Activated T-cell treated with anti-CD3 and anti-CD28 coated beads, Interleukin-2, amount 50 U/mL, for 72 hours (primary cell): ENCODE measurements at places on chromosomes 13 and 19. TPM values are rescaled to one million over a fixed set of nuclear protein-coding genes. Genes with fewer than 3 reads are reported as not detected.
A peak's percentile ranks its signal among the peaks of the same experiment; 100 is the strongest.

Gene RFX1
- 11.9 TPM for total RNA-seq

Gene A1BG
- 33.2 TPM for total RNA-seq

Gene OR2Z1
- total RNA-seq: not detected

- DNase-seq: no peak
Measured at GRCh38 chr13:99280166-99280565, 22.0 kb upstream of the GPR18 start.

- DNase-seq: peak; percentile 67
Measured at GRCh38 chr13:23466144-23467002, 32.9 kb upstream of the SACS start.

- no peak for DNase-seq
Measured at GRCh38 chr13:110877737-110878258, 37.1 kb downstream of the ANKRD10 start.

Gene WDR87
- total RNA-seq: not detected

- no peak for DNase-seq
Measured at GRCh38 chr13:77351315-77351714, 24.4 kb upstream of the MYCBP2 start.

Gene PDX1
- not detected for total RNA-seq

DNA sequence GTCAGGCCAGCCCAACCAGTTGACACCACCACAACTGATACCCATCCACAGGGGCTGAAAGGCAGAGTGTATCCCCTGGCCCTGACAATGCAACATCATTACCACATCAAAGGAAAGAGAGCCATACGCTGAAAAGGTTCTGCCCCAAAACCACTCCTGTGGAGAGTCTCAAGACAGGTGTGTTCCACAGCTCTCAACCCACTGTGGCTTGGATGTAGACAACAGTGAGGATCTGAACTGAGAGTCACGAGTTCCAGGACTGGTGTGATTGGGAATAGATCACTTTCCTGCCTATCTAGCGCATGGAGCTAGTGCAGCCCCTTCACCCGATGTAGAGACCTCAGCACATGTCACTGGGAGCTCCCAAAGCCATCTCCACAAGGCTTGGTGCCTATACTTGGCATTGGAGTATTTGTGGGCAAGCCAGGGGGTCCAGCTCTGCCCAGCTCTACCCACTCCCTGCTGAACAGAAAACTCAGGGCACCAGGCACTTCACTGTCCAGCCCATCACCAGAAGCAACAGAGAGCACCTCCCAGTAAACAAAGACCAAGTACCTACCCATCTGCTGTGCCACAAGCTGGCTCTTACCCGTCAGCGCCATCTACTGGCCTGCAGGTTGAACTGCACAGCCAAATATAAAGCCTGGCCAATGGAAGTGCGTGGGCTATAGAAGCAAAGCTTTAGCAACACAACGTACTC lies 579.5 kb downstream of the UQCRFS1 start:
- DNase-seq: peak; percentile 55

Gene POGLUT2
- 6.0 TPM for total RNA-seq

GRCh38 chr13:63463782-63464610 lies 2048.3 kb upstream of the PCDH20 start:
- no peak for DNase-seq
